ENCODE measurements at places on chromosomes 11 and 22.

DNA sequence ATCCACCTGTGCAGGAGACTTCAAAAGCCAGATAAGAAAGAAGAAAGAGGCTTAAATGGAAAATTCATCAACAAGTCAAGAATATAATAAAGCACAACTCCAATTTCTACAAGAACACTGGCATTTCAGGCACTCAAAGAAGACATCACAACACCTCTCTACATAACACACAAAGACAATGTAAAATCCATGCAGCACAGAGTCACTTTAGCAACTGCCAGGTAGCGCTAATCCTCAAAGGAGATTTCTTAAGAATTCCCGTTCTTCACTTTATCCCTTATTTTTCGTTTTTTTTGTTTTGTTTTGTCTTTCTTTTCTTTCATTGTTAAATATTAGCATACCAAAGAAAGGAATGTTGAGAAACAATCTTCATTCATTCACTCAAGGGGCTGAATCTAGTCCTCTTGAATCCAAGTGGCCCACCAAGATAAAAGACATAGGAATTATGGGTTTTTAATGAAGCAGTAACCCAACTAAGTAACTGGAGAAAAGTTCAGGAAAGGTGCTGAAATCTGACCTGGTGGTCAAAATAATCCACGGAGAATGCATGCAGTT, 95.0 kb downstream of the CADM1 start:
- no peak for DNase-seq

DNA sequence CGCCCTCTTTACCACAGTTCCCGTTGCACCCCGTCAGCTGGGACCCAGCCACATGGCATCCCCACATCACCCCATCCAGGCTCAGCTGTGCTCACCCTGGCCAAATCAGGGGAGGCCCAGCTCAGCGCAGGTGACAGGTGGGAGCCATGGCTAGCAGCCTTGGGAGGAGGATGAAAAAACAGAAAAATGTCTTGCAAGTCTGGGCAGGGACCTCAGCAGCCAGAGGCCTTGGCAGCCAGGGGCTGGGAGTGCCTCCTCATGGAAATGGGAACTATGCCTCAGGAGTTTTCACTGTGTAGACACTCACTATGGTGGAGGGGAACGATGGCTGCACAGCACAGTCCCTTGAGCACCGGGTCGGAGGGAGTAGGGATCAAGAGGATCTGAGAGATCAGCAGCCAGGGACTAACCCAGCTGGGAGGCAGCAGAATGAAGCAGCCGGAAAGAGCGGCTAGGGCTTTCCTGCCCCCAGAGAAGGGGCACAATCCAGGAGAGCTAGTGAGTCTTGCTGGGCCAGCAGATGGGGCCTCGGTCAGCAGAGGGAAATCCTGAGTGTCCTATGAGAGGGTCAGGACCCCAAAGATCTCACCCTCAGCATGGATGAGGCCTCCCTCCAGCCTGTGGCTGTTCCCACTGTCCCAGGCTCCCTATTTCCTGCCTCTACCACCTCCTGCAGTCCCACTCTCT, 6.2 kb upstream of the FTH1 start:
- DNase-seq, result no peak

DNA sequence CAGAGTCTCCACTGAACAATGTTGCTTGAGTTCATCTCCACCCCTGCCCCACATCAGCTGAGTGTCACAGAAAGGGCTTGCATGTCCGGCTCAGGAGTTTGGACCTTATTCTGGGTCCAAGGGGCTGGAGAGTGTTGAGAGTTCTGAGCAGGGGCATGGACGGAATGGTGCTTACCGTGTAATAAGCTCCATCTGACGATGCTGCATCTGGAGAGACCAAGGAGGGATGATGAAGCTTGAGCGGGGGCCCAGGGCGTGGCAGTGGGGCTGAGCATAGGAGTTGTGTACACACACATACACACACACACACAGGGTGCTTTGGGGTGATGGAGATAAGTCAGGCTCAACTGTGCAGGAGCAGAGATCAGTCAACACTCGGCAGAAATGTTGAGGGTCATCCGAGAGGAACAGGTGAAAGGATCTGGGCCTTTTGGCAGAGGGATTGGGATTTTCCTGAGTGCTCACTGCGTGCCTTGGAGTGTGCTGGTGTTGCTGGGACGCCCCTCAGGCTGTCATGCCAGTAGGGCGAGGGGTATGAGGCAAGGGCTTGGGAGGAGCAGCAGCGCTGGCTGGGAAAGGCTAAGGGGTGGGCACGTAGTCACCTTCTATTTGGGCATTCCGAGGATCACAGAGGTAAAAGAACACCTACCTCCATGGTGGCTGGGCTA, 2.3 kb downstream of the USP35 start:
- DNase-seq, result no peak

DNA sequence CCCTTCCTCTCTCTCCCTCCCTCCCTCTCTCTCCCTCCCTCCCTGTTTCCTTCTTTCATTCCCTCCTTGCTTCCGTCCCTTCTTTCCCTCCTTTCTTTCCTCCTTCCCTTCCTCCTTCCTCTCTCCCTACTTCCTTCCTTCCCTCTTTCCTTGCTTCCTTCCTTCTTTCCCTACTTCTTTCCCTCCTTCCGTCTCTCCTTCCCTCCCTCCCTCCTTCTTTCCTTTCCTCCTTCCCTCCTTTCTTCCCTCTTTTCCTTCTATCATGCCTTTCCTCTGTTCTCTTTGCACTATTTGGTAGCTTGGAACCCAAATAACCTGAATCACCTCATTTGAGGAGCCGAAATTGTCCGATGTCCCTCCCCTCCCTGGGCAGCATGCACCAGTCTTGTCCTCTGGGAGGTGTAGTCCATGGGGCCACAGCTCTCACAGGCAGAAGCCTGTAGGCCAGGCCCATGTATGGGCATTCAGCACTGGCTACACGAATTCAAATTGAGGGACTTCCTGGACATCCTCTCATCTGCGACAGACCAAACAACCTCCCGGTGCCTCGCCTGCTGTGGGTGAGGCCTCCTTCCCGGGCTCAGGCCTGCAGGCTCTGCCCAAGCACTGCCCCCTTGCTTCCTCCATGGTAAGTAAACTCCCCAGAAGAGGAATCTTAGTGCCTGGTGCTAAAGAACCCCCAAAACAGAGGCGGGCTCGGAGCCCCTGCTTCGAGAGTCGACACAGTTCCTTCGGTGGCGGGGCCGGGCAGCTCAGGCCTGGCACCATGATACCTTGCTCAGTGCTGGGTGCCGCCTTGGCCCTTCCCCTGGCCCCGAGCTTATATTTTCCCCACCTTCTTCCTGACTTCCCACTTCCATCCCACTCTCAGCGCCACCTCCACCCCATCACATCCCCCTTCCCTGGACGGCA, 454.1 kb upstream of the CADM1 start:
- no peak for DNase-seq

DNA sequence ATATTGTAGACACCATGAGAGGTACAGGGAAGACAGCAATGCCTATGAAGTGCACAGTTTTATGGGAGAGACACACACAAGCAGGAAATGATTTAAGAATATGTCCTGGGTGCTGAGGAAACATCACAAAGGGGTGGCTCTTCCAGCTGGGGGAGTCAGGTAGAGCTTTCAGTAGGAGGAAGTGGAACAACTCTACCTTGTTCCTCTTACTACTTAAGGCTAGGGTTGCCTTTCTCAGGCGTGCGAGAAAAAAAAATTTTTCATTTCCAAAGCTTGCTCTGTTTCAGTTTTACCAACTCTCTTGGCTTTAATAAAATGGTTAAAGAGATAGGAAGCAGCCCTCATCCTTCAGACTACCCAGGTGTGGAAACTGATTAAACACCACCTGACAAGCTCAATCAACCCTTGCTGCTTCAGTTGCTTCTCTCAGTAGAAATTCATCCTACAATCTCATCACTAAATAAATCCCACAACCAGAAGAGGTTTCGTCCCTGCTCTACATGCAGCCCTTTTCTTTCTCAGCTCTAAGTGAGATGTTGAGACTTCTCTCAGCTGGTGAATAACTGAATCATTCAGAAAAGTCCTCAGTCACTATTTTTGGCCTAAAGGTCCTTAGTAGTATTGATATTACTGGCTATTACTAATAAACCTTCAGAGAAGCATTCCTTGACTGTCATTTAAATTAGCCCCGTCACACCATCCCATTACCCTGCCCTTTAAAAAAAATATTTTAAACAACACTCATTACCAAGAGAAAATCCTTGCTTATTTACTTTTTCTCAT, 5.9 kb downstream of the ABTB2 start:
- no peak for DNase-seq

GRCh38 chr11:75029836-75030631, 41.3 kb downstream of the NEU3 start:
- no peak for DNase-seq

- no peak for DNase-seq
These were observed 134.2 kb downstream of the CCDC81 start for GRCh38 chr11:86508604-86509587.

DNA sequence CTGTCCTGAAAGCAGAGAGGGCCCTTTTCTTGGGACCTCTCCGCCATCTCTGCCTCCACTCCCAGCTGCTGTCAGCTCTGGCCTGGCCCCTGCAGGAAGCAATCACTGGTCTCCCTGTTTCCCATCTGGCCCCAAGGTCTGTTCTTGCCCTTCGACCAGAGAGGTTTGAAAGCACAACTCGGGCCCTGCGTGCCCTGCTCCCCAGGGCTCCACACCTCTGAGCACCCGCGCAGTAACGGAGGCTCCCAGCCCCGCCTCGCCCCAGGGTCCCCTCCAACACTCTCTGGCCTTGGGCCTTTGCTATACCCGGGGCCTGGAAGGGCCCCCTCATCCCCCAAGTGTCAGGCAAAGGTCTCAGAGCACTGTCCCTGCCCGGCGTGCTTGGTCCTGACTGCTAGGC, 7.8 kb upstream of the CD81 start:
- DNase-seq, result no peak

GRCh38 chr11:116553482-116553881, 219.3 kb downstream of the BUD13 start:
- no peak for DNase-seq

DNA sequence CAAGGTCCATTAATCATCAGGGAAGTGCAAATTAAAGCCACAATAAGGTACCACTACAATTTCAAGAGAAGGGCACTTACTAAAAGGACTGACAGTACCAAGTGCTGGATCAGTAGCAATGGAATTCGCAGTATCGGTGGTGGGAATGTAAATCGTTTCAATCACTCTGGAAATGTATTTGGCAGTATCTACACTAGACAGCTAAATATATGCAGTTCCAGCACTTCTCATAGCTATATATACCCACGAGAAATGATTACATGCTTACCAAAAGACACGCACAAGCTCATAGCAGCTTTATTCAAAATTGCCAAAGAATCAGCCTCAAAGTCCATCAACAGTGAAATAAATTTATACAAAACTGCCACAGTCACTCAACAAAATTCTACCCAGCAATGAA, 4.4 kb upstream of the ZNF280B start:
- no peak for DNase-seq

GRCh38 chr22:40422558-40423309, 52.3 kb downstream of the SGSM3 start:
- no peak for DNase-seq

DNA sequence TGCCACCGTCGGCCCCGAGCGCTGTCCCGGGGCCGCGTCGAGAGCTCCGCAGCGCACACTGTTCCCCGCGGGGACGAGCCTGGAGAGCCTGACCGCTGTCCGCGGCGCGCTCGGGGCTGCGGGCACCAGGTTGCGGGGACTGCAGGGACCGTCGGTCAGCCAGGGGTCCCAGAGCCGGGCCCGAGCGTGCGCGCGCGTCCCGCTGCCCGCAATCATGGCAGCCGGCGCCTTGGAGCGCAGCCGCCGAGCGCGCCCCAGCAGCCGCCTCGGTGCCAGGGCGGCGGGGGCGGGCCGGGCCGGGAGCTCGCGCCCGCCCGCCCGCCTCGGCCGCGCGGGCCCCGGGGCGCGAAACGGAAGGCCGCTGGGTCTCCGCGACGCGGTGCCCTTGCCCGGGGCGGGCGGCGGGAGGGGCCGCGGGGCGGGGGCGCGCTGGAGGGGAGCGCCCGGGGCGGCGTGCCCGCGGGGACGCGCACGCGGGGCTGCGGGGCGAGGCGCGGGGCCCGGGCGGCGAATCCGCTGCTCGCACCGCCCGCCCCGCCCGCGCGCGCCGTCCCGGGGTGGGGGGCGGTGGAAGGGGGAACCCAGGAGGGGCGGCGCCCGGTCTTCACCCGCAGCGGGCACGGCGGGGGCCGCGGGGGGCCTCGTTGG, 79.4 kb upstream of the PPARA start:
- no peak for DNase-seq

- no peak for DNase-seq
These were observed 52.3 kb downstream of the RTL6 start for GRCh38 chr22:44445731-44446130.

DNA sequence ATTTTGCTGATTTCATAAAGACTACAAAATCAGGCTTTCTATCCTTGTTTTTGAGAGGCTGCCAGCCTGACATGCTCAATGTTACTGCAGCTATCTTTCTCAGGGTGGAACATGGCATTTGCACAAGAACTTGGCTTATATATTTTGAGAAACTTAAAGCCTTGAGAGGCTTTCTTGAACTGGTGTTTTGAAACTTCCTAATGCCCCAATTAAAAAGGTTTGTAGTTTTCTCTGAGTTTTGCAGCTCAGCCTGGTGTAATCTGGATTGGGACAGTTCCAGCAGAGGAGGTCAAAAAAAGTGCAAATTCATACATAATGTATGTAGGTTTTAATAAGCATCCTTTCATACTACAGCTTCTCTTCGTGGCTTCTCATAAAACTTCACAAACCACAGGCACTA, 223.4 kb downstream of the FAM76B start:
- no peak for DNase-seq

GRCh38 chr11:88117281-88117858, 57.9 kb downstream of the RAB38 start:
- DNase-seq, result no peak

DNA sequence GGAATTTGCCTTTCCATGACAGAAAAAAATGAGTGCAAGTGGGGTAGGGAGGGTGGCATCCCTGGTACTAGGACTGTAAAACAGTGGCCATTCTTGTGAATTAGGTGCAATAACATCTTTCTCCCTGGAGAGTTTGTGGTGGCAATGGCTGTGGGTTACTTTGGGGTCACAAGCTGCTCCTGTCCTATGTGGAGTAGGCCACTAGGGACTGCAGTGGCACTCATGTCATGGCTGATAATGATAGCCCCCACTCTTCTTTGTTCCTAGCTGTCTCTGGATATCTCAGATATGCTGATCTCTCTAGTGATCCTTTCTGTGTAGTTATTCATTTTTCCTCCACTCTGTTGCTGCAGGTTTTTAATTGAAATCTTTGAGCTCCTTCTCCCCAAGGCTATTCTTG, 270.5 kb upstream of the CHORDC1 start:
- DNase-seq, result no peak

GRCh38 chr11:70524096-70524922, 126.0 kb downstream of the CTTN start:
- DNase-seq, result no peak

DNA sequence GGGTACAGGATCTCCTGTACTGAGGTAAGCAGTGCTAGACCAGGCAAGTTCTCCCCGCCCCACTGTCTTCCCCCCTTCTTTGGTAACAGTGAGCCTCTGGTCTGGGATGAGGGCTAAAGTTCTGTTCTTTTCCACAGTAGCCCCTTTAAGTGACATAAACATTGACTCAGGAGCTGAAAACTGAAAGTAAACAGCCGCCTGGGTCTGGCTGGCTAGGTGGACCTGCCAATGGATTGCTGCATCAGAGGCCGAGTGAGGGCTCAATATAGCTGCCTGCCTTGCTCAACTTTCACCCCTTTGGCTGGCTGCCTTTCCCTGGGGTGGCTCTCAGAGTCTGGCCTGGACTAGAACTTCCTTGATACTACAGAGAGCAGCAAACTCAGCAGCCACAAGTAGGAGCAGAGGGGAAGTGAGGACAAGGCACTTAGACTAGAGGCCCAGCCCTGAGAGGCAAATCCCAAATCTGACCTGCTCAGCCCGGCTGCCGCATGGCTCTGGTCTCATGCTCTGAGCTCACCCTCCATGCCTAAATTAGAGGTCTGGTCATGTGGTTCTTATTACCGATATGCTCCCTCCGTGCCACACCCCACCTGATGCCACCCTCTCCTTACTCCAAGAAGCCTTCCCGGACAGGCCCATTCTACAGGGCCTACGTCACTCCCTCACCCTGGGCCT, 9.6 kb upstream of the UCP3 start:
- DNase-seq, result no peak
